ENCODE measurements at places on chromosomes 1 and 21. TPM values are rescaled to one million over a fixed set of nuclear protein-coding genes. Genes with fewer than 3 reads are reported as not detected.

UBL4B gene
- total RNA-seq: not detected

SYNC gene
- 19.9 TPM for total RNA-seq

DNA sequence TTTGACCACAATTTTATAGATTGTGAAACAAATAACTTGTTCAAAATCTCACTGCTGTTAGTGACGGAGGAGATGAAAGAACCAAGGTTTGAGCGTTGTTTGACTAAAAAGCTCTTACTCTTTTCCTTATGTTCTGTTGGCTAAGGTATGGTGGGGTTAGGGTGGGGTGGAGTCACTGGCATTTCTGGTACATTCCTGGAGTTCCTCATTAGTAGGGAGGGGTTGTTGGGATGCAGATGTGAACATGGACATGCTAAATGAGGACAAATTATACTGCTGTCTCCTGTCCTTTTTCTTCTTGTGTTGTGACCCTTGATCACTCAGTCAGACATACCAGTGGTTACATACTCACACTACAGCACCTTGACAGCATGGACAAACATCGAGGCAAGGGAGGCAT is 26.2 kb upstream of the CD1D start:
- DNase-seq: no peak

DNA sequence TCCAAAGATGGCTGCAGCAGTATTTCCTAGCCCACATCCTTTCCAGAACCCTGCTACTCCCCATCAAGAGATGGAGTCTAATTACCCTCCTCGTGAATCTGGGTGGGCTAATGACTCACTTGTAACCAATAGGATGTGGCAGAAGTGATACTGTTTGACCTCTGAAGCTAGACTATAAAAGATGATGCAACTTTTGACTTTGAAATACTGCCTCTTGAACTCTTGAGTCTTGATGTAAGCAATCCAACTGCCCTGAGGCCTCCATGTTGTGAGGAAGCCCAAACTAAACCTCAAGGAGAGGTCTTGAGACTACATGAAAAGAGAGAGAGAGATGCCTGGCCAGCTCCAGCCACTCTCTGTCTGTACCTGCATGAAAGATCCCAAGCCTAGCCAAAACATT is 29.5 kb downstream of the LMO4 start:
- DNase-seq: no peak

DNA sequence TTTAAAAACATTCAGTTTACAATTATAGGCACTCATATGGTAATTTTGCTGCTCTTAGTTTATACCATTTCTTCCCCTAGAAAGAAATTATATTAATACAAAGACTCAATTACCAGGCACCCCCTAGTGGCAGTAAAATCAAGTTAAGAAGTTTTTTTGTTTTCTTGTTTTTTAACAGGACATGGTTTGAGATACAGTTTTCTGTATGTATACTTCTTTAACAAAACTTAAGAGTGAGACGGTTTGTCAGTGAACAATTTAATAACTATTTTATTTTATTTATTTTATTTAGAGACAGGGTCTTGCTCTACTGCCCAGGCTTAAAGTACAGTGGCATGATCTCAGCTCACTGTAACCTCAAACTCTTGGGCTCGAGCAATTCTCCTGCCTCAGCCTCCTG is 224.6 kb downstream of the FAF1 start:
- no peak for DNase-seq

DNA sequence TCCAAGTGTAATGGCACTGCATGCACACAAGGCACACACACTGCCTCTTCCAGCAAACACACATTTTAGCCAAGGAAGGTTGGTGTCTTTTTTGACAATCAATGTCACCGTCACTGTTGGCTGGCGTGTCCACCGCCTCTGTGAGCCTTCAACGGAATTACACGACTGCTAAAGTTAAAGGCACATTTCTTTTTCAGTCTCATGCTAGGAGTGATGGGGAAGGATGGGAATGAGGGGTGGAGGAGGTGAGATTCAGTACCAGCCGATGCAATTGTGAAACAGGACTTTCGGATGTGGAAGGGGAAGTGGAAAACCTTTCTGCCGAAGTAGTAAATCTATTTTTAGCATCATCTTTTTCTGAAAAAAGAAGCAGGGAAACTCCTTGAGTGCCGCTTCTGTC is 1.4 kb downstream of the ELAVL4 start:
- DNase-seq: no peak

DNA sequence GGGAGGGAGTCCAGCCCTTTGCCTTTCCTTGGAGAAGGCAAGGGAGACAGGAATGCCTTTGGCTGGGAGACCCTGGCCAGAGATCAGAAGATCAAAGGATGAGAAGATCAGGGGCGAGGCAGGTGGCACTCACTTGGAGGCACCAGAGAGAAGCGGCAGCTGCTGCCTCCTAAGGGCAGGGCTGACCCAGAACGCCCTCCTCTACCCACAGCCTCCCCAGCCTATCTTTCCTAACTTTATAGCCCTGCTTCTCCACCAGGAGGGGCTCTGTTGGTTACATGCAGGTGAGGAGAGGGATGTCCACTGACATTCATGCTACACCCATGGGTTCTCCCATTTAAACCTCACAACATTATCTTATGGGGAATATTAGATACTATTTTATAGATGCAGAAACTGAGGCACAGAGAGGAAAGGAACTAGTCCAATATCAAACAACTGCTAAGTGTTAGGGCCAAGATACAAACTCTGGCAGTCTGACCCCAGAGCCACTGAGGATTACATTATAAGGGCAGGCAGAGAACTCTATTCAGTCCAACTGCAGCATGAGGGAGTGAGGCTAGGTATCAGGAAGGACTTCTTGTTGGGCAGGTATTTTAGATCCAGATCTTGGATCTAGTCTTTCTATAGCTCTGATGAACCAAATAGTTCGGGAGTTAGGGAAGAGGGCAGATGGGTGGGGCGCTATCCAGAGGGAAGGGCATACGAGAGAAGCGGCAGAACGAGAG is 19.9 kb downstream of the LGR6 start:
- no peak for DNase-seq
